ENCODE measurements at places on chromosomes 12 and 14.

- no peak for DNase-seq
Observed at GRCh38 chr14:60647081-60647836, 2.0 kb downstream of the SIX1 start.

GRCh38 chr14:69932391-69932790 is 53.2 kb downstream of the SMOC1 start:
- DNase-seq, result no peak

- DNase-seq, result no peak
Observed at GRCh38 chr14:90266441-90267154, 10.2 kb downstream of the PSMC1 start.

DNA sequence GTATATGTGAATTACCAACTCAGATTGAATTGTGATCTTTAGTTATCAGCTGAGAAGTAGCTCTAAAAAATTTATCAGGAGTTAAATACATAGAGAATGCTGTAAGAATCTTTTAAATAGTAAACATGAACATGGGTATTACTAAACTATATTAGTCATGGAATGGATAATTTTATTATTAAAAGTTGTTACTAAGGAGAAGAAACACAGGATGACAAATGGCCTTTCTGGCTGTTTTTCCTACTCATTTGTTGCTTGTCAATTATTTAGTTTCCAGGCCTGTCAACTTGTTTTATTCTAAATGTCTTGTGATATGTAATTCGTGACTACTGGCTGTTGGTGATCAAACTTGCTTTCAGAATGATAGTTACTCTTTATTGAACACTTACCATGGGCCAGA is 58.7 kb downstream of the KTN1 start:
- no peak for DNase-seq

Measured in fibroblast of skin of left quadriceps (primary cell).